CD4-positive, alpha-beta T cell treated with Interleukin-17A for 1 hour (primary cell): ENCODE measurements at places on chromosomes 1 and 21.

- DNase-seq = no peak
These were observed 65.4 kb downstream of the SYDE2 start for GRCh38 chr1:85135392-85135798.

GRCh38 chr21:20997636-20998455, at the start of gene NCAM2:
Gene NCAM2, plus strand, starts transcription at chr21:20998409.
- peak; percentile 61 for DNase-seq

- no peak for DNase-seq
These were observed at the start of gene GPR52 for GRCh38 chr1:174447866-174448530. Gene GPR52, plus strand, starts transcription at chr1:174447964. Its CDS starts 148 bp downstream, at chr1:174448112.

DNA sequence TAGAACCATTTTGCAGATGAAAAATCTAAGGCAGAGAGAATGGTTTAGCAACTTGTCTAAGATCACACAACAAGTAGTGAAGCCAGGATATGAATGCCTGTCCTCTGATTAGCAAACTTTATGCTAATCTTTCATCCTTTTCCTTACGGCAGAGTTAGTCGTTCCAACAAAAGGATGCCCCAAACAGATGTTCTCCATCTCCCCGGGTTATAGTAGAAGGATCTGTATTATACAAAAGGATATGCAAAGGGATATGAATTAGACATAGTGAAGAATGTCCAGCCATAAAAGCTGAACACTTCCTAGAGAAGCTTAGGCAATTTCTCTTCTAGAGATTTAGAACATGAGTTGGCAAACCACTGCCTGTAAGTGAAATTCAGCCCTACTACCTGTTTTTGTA, 291.6 kb upstream of the DUSP10 start:
- no peak for DNase-seq

DNA sequence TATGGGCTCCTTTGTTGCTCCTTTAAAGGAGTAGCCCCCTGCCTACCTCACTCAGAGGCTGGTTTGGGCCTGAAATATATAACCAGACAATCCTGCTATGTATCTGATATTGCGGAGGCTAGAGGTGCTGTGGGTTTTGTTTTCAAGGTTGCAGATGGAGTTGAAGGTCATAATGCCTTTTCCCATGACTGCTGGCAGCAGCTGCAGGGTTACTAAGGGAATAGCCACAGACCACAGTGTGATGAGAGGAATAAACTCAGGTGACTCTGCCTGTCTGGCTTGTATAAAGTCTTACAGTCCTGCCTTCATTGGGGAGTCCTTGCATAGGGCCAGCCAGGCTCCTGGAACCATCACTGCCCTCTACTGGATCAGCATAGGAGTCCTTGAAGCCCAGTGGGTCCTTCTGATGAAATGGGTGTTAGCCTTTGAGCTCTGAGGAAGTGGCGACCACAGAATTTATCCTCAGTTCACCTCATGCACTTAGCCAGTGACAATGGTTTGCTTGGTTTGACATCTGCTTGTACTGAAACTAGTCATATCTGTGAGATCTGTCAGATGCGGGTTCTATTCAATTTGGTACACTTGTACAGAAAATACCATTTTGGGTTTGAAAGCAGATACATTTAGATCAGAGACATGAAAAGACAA, 174.4 kb upstream of the HMCN1 start:
- DNase-seq = peak; percentile 80
